ENCODE measurements at places on chromosomes 3 and 15.

- DNase-seq = no peak
Measured at GRCh38 chr15:68344600-68344999, 67.1 kb downstream of the FEM1B start.

DNA sequence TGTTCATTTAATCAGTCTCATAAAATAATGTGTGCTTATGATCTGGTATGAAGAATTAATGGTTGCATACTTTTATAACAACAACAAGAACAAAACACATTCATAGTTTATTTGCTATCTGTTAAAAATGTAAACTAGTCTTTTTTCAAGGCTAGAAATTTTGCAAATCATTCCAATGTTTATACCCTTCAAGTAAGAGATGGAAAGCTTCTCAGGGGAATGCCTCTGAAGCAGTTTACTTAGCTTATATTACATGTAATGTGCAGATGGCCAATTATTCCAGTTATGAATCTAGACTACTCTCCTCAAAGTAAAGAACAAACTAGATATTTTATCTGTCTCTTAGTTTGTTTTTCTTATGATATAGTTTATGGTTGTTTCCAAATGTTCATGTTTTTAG, 575.4 kb downstream of the NAALADL2 start:
- no peak for DNase-seq

- no peak for DNase-seq
Measured at GRCh38 chr3:59566481-59566975, 516.7 kb upstream of the CFAP20DC start.

- DNase-seq = no peak
Measured at GRCh38 chr3:62562017-62562416, 188.7 kb upstream of the FEZF2 start.

DNA sequence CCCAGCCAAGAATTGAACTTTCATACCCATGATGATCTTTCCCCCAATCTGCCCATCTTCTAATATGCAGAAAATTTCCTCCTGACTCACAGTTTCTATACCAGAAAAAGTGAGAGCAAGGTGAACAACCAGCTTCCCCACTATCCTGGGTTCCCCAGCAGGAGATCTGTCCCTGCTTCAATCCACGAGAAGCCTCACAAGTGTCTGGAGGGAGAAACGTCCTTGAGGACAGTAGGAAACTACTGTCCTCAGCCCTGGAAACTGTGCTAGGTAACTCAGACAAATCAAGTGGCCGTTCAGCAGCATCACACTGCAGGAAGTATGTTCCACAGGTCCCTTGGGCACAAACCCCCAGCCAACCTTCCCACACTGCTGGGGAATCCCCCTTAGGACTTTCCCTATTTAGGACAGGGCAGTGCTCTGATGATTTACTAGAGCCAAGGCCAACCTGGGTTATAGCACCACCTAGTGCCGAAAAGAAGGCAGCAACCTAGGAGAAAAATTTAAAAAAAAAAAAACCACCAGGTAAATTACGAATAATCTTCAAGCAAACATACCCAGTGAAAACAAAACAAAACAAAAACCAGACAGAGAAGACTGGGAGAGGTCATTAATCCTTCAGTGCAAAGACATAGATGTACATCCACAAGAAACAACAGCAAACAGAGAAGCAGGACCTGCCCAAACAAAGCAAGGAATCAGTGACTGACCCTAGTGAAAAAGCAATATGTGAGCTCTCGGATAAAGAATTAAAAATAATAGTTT, 36.0 kb downstream of the MORC1 start:
- no peak for DNase-seq

Data from anterior cingulate cortex (tissue), 58 donors.